Right lobe of liver (tissue), 6 donors: ENCODE measurements at places on chromosomes 2 and 18. TPM values are rescaled to one million over a fixed set of nuclear protein-coding genes. Genes with fewer than 3 reads are reported as not detected.

Gene HOXD10
- not detected for total RNA-seq

Gene ABHD1
- 0.74 TPM for total RNA-seq

Gene UGP2
- total RNA-seq: 276 TPM

DNA sequence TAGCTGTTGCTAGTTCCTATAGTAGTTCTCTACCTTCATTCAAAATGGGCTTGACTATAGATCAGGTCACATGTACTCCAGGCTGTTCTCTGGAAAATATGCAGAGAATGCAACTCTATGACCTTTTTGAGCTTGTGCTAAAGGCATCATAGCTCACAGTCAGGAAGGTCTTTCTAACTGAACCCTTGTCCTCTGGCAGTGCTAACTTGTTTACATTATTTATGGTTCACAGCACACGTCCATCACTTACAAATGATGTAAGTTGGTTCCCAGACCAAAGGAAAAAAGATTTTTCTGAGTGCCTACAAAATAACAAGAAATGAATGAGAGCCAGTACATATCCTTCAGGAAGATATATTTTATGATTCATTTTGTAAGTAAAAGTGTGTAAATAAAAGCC is 236.1 kb downstream of the GCA start:
- H3K27ac ChIP-seq: no peak overlapping the region
- no peaks in the 10 kb centered on the region for H3K36me3 ChIP-seq
- no peaks in the 10 kb centered on the region for H3K27me3 ChIP-seq
- H3K4me3 ChIP-seq: no peak overlapping the region

Gene DCTN1
- 43.4 TPM for total RNA-seq

DNA sequence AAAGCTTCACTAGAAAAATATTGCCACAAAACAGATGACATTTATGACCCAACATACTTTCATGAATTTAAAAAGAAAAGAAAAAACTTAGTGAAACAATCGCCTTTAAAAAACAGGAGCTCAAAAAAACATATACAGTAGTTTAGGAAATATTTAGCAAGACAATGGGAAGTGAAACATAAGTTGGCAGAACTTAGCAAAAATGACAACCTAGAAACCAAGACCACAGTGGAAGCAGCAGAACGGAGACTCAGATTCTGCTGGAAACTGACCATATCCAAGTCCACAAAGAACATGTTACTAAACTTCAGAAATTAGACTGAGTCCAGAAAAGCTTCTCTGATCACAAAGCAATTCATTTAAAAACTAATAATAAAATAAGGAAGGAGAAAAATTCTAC is 41.8 kb upstream of the CTAGE1 start:
- H3K4me3 ChIP-seq: no peak overlapping the region
- no peaks in the 10 kb centered on the region for H3K36me3 ChIP-seq
- no peaks in the 10 kb centered on the region for H3K4me1 ChIP-seq
- H3K27me3 ChIP-seq: no peaks in the 10 kb centered on the region
- DNase-seq: no peak

DNA sequence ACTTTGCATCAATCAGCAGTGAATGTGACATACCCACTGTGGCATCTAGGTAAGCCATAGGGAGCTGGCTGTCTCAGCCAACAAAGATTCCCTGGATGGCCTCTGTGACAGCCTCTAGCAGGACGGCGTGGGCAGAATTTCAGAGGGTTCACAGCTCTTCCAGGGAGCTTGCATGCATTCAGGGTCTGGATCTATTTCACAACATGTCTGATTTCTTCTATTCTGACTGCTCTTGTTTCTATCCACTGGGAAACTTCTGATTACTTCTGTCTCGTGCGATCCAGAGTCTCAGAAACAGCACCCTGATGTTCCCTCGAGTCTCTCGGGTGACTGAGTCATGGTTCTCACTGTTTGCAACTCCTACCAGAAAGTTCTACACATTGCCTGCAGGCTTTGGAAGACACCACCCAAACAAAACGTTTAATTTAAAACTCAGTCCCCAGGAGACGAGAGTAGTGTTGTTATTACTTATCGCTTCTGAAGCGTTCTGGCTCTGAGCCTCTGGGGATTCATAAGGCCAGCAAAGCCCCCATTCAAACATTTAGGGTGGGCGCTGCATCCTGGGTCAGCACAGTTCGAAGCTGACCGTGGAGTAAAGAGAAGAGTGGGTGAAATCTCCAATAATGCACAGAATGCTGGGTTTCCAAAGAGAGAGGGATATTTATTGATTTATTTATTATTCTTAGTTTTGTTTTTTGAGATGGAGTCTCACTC is 41.9 kb upstream of the ODC1 start:
- H3K4me1 ChIP-seq: peaks cover 10% of the 10 kb centered on the region
- H3K4me3 ChIP-seq: no peak overlapping the region
- peak; percentile 10 for DNase-seq
- H3K36me3 ChIP-seq: no peaks in the 10 kb centered on the region
- H3K27ac ChIP-seq: no peak overlapping the region

Gene C1QL2
- total RNA-seq: not detected

DNA sequence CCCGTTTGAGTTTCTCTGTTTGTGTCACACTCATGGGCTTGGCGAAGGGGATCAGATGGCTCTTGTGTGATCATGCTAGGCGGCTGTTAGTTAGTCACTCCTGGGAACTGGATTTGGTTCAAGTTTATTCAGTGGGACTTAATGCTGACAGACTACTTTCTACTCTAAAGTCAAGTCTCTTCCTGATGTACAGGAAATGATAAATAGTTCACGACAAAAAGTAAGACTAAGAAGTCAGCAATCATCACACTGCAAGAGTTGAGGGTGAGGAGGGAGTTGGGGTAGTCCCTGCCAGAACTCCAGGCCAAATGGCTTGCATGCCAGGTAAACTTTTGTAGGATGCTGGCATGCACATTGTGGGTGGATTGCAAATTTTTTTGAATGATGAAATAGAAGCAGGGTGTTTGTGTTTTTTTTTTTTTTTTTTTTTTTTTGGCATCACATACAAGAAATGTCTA is 25.1 kb upstream of the CCL20 start:
- H3K4me1 ChIP-seq: no peaks in the 10 kb centered on the region
- H3K27ac ChIP-seq: no peak overlapping the region
- no peaks in the 10 kb centered on the region for H3K27me3 ChIP-seq
- H3K4me3 ChIP-seq: no peak overlapping the region
- H3K36me3 ChIP-seq: no peaks in the 10 kb centered on the region

Gene OSBPL6
- total RNA-seq: 4.1 TPM

Gene TUBB8B
- not detected for total RNA-seq

GRCh38 chr2:157872791-157873190 is 3.3 kb downstream of the ACVR1 start:
- no peak for DNase-seq
- no peak overlapping the region for H3K4me3 ChIP-seq
- H3K27ac ChIP-seq: peak overlapping the region; percentile 73
- H3K36me3 ChIP-seq: no peaks in the 10 kb centered on the region
- no peaks in the 10 kb centered on the region for H3K27me3 ChIP-seq
- H3K4me1 ChIP-seq: peaks cover 72% of the 10 kb centered on the region

GRCh38 chr18:57352761-57353136 is 392 bp downstream of the ST8SIA3 start:
- no peak overlapping the region for H3K4me3 ChIP-seq
- no peaks in the 10 kb centered on the region for H3K36me3 ChIP-seq
- peaks cover 11% of the 10 kb centered on the region for H3K4me1 ChIP-seq
- DNase-seq: no peak
- H3K27ac ChIP-seq: no peak overlapping the region
- no peaks in the 10 kb centered on the region for H3K27me3 ChIP-seq

GRCh38 chr2:104755026-104755878 is 98.7 kb upstream of the POU3F3 start:
- H3K4me3 ChIP-seq: no peak overlapping the region
- no peak overlapping the region for H3K27ac ChIP-seq

- H3K4me1 ChIP-seq: no peaks in the 10 kb centered on the region
- no peak for DNase-seq
- no peaks in the 10 kb centered on the region for H3K27me3 ChIP-seq
- no peak overlapping the region for H3K4me3 ChIP-seq
These were observed 90.8 kb downstream of the CCBE1 start for GRCh38 chr18:59606193-59607077.

Gene HSBP1L1
- 25.3 TPM for total RNA-seq

- no peaks in the 10 kb centered on the region for H3K27me3 ChIP-seq
- DNase-seq: no peak
- no peaks in the 10 kb centered on the region for H3K36me3 ChIP-seq
- no peaks in the 10 kb centered on the region for H3K4me1 ChIP-seq
These were observed 18.3 kb downstream of the DTYMK start for GRCh38 chr2:241668354-241668753.

Gene EMILIN2
- total RNA-seq: 2.1 TPM
